ENCODE measurements at places on chromosomes 1 and 21.

GRCh38 chr1:184858288-184858687, 103.6 kb upstream of the EDEM3 start:
- H3K27ac ChIP-seq = no peak overlapping the region
- no peak overlapping the region for H3K4me3 ChIP-seq
- H3K36me3 ChIP-seq = peaks cover 3% of the 10 kb centered on the region
- H3K27me3 ChIP-seq = no peaks in the 10 kb centered on the region
- H3K4me1 ChIP-seq = peaks cover 18% of the 10 kb centered on the region

DNA sequence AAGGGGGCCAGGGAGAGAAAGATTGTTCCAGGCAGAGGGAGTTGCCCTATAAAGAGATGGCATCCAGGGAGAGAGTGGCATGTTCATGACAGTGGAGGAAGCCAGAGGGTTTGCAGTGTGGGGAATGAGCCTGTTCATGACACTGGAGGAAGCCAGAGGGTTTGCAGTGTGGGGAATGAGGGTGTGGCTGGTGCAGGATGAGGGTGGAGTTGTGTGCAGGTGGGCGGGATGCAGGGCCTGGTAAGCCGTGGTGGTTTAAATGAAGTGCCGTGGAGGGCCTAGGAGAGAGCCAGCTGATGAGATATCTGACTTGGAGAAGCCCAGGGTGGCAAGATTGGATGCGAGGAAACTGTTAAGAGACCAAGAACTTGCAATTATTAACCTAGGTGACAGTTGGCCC, 131.8 kb downstream of the CAMTA1 start:
- no peaks in the 10 kb centered on the region for H3K36me3 ChIP-seq
- H3K27ac ChIP-seq = no peak overlapping the region
- no peaks in the 10 kb centered on the region for H3K4me1 ChIP-seq
- H3K4me3 ChIP-seq = no peak overlapping the region

GRCh38 chr1:156559797-156560385, 12.5 kb downstream of the IQGAP3 start:
- peaks cover 67% of the 10 kb centered on the region for H3K36me3 ChIP-seq
- H3K4me1 ChIP-seq = no peaks in the 10 kb centered on the region
- DNase-seq = no peak
- no peak overlapping the region for H3K27ac ChIP-seq
- no peak overlapping the region for H3K4me3 ChIP-seq

GRCh38 chr1:115400891-115401290, 62.8 kb upstream of the NGF start:
- H3K27me3 ChIP-seq = no peaks in the 10 kb centered on the region
- H3K4me3 ChIP-seq = no peak overlapping the region
- H3K27ac ChIP-seq = no peak overlapping the region
- no peaks in the 10 kb centered on the region for H3K4me1 ChIP-seq
- no peaks in the 10 kb centered on the region for H3K36me3 ChIP-seq

- no peak overlapping the region for H3K4me3 ChIP-seq
- no peaks in the 10 kb centered on the region for H3K4me1 ChIP-seq
- H3K36me3 ChIP-seq = no peaks in the 10 kb centered on the region
Observed at GRCh38 chr1:172717722-172718465, 59.0 kb downstream of the FASLG start.

DNA sequence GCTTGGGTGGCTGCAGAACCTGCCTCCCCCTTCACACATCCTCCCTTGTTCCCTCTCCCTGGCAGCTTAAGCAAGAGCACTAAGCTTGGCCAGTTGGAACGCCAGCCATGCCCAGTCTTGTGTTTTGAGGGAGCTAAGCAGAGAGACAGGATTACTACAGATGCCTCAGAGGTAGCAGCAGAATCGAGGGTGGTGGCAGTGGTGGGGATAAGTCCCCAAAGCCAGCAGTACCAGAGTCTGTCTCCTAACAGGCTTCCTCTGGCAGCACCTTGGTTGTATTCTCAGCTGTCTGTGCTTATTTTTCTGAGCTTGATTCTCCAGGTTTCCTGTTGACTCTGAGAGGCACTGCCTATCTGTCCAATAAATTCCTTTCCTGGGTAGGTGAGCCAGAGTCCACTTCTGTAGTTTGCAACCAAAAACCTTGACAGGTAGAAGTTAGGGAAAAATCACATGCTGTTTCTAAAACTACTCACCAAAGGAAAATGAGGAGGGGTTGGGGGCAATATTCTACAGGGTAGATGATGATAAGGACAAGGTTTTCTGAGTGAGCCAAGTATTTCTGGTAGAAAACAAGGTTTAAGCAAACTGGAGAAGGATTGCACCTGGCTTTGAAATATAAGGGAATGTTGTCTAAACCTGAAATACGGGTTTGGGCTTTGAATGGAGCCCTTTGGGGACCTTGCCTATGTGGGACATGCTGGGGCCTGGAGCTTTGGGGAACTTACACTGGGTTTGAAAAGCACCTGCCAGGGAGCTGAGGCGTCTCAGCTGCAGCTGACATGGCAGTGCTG, 100.8 kb downstream of the PBX1 start:
- H3K27ac ChIP-seq = no peak overlapping the region
- no peak overlapping the region for H3K4me3 ChIP-seq
- peak; percentile 19 for DNase-seq
- H3K27me3 ChIP-seq = no peaks in the 10 kb centered on the region
- peaks cover 22% of the 10 kb centered on the region for H3K4me1 ChIP-seq

DNA sequence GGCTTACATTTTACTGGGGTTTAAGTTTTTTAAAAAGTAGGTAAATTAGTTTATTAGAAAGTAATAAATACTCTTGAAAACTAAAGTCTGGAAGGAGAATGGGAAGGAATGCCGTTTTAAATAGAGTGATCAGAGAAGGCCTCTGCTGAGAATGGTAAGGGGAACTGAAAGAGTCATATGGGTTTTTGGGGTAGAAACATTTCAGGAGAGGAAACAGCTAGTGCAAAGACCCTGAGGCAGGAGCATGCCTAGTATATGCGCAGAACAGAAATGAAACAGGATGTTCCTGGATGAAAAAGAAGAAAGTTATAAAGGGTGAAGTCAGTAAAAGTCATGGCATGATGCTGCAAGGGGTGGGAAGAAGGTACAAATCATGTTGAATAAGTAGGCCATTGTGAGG, 38.9 kb downstream of the ZC3H11B start:
- no peaks in the 10 kb centered on the region for H3K27me3 ChIP-seq
- no peaks in the 10 kb centered on the region for H3K36me3 ChIP-seq
- no peak for DNase-seq
- H3K27ac ChIP-seq = no peak overlapping the region
- no peaks in the 10 kb centered on the region for H3K4me1 ChIP-seq
- H3K4me3 ChIP-seq = no peak overlapping the region

All from common myeloid progenitor, CD34-positive (primary cell).